ENCODE measurements at places on chromosomes 12 and 14.

GRCh38 chr12:96195845-96196451, 1.8 kb downstream of the ELK3 start:
- DNase-seq, result peak; percentile 54

DNA sequence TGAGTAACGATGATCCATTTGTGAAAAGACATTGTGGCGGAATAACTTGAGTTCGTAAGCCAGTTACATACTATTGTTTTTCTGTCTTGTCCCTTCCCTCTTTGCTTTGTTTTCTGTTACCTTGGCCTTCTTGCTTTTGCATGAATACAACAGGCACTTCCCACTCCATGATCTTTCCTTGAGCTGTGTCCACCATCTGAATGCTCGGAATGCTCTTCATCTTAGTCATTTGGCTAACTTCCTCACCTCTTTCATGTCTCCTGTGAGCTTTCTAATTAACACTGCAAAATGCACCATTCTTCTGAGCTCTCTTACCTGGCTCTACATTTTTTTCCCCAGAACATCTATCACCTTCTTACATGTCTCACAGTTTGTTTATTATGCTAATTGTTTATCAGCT, 10.0 kb downstream of the KNTC1 start:
- DNase-seq, result no peak

DNA sequence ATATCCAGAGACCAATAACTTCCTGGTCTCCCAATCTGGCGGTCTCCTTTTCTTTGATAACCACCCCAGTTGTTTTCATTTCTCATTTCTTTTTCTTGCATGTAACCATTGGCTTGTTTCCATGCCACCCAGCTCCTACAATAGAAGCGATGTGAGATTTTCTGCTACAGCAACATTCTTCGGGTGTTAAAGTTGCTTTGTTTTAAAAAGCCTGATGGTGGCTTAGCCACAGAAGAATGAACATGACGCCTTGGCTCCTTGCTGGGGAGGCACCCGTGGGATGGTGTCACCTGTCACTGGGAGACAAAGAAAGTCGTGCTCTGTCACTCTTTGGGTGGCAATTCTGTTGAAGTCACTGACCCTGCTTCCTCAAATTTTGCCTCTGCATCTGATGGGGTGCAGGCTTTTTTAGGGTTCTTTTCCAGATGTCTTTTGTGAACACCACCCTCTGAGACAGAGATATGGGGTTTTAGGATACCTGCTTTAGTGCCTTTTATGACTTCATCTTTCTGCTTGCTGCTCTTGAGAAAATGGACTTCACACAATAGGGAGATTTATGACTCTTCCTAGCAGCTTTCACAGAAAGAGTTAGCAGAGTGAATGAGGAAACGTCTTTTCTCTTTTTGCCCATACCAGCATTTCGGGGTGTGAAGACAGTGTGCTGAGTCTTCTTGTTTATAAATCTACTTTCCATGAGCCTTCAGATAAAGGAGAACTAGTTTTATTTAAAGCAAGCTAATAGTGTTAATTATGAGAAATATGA, 265.3 kb upstream of the TBX3 start:
- no peak for DNase-seq

DNA sequence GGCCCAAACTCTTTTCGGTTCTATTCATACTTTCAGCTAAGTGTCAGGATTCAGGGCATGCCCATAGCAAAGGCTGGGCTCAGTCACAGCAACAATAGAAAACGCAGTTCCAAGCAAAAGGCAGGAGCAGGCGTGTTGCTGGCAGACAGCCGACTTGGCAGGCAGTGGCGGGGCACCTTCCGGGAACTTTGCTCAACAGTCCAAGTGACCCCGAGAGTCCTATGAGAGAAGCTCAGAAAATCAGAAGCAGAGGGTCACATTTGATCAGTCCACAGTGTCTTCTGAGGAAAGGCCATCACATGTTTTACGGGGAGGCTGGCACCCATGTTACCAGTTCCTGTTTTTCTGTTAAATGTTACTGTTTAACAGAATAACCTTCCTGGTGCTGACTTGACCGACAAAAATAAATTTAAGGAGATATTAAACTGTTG, 115.0 kb downstream of the DACT1 start:
- no peak for DNase-seq

DNA sequence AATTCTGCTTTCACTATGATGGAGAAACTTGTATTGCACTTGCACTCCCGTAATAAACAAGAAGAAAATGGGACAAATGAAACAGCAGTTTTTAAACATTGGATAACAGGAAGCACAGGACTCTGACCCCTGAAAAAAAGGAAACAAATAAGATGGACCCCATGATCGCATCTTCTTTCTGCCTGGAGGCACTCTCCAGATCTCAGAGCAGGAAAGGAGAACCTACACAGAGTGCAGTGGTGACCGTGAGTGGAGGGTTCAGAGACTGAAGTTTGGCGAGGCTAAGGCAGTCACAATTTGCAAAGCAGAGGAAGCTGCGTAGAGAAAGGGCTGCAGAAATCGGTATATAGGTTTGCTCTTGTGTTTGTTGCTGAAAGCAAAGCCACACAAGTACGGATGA, 6.1 kb upstream of the FGF6 start:
- no peak for DNase-seq

DNA sequence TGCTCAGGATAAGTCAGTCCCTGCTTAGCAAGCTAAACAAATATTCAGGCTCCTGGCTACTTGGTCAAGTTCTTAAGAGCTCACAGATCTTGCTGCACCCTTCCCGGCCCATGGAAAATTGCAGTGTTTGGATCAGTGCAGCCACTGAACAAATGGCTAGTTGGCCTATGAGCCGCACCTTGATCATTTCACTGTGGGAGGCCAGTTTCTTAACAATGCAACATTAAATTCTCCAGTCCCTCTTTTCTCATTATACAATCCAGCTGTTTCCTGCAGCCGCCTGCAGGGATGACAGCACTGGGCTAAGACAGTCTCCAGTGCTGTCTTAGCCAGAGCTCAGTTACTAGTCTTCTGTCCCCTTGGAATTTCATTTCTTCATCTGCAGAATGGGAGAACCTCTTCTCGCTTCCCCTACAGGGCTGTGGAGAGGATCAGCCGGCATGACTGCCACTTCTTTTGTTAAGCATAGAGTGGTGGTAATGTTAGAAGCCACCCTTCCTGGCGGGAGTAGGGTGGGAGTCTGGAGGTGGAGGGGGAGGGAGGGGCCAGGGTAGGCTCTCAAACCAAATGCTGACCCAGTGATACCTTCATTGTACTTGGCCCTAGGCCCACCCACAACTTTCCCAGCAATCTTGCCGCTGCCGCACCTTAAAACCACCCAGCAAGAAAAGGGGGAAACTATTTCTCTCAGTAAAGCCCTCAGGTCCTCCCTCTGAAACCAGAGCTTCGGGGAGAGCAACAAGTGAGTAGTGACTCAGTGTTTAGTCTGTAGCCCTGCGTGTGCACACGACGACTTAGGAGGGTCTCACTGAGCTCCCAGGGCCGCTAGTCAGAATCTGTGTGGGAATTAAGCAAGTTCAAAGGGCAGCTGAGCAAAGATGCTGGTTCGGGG, 145.7 kb downstream of the NUAK1 start:
- no peak for DNase-seq

GRCh38 chr14:62428429-62429203, 616.6 kb downstream of the KCNH5 start:
- no peak for DNase-seq

DNA sequence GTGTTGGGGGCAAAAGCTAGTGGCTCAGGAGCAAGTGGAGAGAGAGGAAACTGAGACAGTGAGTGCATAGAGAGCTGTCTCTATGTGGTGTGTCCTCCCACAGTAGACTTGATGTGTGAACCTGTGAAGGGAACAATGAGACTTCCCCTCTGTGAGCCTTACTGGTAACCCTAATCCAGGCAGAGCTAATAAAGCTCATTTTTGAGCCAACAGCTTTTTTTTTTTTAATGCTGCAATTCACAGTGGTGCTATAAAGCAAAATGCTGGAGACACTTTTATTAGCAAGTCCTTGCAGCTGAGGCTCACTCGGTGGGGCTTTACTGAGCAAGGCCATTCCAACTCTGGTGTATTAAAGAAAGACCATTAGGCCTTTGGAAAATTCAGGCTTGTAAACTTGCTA, 26.9 kb downstream of the FBXW8 start:
- no peak for DNase-seq

GRCh38 chr12:40314927-40315326, 90.1 kb downstream of the LRRK2 start:
- no peak for DNase-seq

DNA sequence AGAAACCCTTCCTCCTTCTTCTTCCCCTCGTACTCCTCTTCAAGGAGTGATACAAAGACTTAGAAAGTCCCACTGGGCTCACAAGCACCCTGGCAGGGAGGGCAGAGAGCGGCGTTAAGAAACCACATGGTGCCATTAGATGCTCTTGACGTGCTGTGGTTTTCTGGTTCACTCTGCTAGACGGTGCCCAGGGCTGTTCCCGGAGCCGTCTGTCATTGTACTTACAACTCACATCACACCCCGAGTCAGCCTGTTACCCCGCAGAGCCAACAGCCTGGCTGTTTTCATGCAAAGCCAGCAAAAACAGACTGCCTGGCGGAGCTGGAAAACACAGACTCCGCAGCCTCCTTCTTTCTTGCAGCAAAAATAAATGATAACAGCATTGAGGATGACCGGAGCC, 232.6 kb upstream of the TBX3 start:
- DNase-seq, result no peak

DNA sequence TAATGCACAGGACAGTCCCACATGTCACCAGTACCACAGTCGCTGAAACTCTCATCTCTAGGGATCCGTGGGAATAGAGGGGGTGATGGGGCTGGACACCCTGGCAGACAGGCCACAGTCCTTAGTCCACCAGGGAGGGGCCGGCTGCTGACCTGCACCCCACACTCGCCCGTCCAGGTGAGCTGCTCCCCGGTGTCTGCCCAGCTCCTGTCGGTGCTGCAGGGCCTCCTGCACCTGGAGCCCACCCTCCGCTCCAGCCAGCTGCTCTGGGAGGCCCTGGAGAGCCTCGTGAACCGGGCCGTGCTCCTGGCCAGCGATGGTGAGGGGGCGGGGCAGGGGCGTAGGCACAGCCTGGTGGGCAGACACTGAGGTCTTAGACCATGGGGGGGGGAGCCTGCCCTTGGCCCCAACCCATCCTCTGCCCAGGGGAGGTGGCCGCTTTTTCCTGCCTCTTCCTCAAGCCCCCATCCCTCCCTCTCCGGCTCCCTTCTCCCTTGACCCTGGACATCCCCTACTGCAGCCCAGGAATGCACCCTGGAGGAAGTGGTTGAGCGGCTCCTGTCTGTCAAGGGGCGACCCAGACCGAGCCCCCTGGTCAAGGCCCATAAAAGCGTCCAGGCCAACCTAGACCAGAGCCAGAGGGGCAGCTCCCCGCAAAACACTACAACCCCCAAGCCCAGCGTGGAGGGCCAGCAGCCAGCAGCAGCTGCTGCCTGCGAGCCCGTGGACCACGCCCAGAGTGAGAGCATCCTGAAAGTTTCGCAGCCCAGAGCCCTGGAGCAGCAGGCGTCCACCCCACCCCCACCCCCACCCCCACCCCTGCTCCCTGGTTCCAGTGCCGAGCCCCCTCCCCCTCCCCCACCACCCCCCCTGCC, 17.1 kb upstream of the ADSS1 start:
- no peak for DNase-seq

GRCh38 chr12:54184024-54184805, 4.6 kb downstream of the SMUG1 start:
- DNase-seq, result no peak

DNA sequence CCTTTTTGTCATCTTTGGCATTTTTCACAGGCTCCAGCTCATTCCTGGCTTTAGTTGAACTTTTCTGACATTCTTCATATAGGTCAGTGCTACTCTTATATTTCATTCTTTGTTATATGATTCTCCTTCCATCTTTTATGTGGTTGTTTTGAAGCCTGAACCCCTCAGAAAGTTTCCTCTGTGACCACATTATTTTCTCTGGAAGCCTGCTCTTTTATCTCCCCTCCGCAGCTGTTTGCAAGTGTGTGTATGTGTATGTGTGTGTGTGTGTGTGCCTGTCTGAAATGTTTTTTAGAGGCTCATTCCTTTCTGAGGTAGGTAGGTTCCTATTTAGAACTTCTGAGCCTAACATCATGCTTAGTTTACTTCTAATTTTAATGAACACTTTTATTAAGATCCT, 47.6 kb downstream of the ANO4 start:
- DNase-seq, result no peak

- no peak for DNase-seq
Measured at GRCh38 chr14:76765461-76765931, 4.2 kb downstream of the VASH1 start.

DNA sequence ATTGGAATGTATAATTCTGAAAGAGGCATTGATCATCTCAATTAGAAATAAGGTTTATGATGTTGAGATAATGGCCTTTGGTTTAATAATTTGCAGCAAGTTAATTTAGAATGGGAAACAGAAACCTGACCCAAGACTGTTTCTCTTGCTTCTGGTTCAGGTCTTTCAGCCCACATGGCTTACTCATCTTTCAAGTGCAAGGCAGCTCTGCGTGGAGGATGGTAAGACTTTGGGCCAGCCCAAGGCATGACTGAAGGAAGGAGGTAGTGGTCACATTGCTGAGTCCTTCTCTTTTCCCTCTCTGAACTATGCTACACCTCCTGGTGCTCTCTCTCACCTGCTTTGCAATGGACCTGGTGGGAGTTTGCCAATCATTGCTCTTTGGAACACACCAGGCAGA, 98.7 kb downstream of the CAND1 start:
- DNase-seq, result no peak

- no peak for DNase-seq
Measured at GRCh38 chr14:20499108-20499507, 6.2 kb upstream of the RNASE10 start.

DNA sequence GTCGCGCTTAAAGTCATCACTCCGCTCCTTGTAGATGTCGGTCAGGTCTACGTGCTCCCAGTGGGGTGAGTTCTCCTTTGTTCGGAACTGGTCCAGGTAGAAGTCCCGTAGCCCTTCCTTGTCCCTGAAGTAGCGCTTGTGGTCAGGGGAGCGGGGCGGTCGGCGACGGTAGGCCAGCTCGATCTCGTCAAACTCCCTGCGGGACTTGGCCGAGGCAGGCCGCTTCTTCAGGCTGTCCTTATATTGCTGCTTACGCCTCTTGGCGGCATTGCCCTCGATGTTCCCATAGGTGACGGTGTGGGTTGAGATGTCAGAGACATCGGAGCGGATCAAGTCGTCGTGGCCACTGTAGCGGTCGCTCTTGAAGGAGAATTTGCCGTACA, 367.2 kb downstream of the EMP1 start:
- no peak for DNase-seq

- DNase-seq, result peak; percentile 62
Measured at GRCh38 chr12:58907391-58907790, 12.9 kb downstream of the LRIG3 start.

DNA sequence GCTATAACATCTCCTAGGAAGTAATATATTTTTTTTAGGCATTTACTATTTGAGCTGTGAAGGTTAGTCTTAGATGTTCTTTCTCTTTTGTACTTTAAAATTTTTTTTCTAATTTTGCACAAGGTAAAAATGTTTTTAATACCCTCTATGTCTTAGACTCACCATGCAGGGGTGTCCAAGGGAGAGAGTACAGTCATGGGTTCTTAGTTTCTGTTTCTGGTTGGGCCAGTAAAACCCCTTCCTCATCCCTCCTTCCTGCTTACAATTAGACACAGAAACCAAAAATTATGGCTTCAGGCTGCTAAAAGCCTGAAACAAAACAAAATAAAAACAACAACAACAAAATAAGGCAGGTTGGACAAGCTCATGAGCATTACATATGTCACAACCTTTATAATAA, 193.0 kb downstream of the SYT1 start:
- no peak for DNase-seq

Measured in SK-N-DZ (cell line).